ENCODE measurements at places on chromosomes 4 and X.

DNA sequence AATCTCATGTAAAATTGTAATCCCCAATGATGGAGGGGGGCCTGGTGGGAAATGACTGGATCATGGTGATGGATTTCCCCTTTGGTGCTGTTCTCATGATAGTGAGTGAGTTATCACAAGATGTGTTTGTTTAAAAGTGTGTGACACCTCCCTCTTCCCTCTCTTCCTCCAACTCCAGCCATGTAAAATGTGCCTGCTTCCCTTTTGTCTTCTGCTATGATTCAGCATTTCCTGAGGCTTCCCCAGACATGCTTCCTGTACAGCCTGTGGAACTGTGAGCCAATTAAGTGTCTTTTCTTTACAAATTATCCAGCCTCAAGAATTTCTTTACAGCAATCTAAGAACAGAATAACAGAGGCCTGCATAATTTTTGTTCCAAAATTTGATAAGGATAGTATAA is 85.2 kb downstream of the ANAPC10 start:
- ATAC-seq = peak; percentile 63

GRCh38 chr4:145921231-145921630 is 17.4 kb downstream of the ZNF827 start:
- no peak for ATAC-seq

DNA sequence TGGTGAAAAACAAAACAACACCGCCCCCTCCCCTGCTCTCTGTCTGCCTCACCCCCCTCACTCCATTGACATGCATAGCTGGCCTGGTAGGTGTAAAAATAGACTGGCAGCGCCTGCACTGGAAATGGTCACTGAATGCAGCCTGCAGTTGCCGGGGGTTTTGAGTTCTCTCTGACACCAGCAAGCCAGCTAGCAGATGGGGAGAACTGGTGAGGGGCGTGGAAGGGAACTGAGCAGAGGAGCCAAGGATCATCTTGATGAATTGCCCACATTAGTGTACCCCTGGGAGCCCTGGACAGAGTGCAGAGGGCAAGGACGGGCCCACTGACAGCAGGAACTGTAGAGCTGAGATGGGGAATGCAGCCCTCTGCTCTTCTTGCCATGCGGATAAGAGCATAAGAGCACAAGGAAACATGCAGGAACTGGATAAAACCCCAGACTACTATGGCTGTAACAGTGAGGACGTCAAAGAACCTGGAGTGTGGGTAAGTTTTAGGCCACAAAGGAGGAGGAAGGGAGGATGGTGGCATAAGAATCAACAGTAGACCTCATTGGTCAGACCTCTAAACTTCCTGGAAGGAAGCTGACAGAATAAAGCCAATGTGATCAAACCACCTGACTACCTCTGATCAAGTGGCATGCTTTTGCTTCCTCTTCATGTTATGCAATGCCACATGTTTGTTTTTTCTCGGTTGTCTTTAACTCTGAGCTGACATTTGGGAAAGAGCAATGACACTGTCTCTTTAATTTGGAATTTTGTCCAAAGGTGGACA is 96.3 kb downstream of the ANK2 start:
- ATAC-seq = peak; percentile 28

DNA sequence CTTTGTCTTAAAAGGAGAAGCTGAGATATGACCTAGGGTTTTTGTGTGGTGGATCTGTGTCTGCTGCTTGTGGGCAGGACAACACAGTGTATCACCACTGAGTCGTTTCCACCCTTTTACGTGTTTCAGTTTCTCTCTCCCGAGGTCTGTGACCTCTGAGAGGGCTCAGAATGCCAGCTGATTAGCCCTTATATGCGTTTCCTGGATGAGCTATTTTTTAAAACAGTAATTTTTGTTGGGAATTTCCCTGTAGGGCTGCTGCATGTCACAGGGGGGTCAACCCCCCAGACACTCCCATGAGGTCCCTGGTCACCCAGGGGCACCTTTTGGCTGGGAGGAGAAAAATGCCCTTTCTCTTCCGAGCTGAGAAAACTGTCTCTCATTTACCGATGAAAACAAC is 170.4 kb upstream of the CASK start:
- ATAC-seq = no peak

DNA sequence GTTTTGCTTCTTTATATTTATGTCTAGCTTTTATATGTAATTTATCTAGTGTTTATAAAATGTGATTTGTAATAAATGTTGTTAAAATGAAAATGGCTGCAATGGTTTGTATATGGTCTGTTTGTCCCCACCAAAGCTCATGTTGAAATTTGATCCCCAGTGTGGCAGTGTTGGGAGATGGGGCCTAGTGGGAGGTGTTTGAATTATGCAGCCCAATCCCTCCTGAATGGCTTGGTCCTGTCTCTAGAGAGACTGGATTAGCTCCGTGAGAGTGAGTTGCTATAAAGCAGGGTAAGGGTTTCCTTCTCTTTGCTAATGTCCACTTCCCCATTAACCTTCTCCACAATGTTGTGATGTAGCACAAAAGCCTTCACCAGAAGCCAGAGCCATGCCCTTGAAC is 30.0 kb upstream of the JADE3 start:
- ATAC-seq = no peak

GRCh38 chr4:64539234-64539849 is 130.1 kb upstream of the TECRL start:
- ATAC-seq = peak; percentile 75

DNA sequence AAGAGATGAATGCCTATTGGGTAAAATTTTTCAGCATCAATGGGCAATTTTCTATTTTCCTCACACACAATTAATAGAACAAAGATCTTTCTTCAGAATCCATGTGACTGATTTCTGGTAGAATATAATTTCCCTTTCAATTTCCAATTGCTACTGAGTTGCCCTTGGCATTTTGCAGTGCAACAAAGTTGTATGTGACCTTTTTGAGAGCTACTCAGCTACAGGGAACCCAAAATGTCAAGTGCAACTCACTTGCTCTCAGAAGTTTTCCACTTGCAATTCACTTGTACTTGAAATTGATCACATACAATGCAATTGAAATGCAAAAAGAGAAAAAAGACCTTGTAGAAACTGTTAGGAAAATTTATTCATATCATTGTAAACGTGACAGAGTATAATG is 245.5 kb downstream of the BANK1 start:
- ATAC-seq = no peak

Measured in esophagus mucosa (tissue), 1 donor.